ENCODE measurements at places on chromosomes 5 and 9.

GRCh38 chr5:119171686-119172085, 100.8 kb downstream of the DMXL1 start:
- DNase-seq = no peak

- DNase-seq = no peak
These were observed 17.6 kb downstream of the HAPLN1 start for GRCh38 chr5:83703059-83703458.

DNA sequence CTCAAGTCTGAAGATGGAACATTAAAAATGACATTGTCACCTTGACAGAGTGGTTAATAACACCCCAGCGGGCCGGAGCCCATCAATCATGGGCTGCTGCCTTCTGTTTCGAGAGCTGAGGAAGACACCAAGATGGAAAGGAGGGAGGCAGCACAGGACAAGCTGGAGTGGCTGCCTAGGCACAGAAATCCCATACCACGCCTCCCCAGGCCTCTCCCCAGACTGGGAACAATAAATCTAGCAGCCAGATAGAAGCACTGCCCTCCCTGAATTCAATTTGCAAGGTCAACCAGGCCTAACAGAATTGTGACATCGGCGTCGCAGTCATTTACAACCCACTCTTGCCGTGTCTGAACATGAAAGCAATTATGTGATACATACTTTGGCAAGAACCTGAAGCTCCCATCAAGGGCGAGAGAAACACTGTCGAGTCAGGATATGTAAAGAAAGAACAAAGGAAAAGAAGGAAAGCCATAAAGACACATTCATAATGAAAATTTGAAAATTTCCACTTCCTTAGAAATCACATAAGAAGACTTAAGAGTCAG, 35.4 kb upstream of the ZNF354A start:
- no peak for DNase-seq

DNA sequence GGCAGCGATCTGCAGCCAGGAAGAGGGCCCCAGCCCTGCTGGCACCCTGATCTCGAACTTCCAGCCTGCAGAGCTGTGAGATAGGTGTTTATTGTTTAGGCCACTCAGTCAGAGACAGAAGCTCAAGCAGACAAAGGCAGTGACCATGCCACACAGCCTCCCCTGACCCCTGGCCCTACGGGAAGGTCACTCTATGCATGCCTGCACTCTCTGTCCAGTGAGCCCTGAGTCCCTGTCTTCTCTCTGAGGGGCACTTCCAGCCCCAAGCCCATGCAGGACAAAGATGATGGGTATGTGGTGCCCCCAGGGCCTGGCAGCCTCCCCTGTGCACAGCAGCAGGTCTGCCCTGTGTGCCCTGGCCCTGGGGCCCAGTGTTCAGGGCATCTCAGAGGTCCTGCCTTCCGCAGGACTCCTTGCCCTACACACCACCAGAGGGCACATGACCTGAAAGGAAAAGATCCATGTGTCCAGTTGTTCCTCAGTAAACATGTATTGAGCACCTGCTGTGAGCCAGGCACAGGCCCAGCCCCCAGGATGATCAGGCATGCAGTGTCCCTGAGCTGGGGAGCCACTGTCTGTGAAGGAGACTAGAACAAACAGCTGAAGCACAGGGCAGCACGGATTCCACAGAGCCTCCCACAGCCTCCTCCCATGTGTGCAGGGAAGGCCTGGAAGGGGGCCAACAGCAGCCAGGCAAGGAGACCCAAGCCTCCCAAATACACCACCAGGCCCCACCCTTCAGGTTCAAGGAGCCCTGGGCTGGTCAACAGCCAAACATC, 109.3 kb downstream of the ATPSCKMT start:
- no peak for DNase-seq

DNA sequence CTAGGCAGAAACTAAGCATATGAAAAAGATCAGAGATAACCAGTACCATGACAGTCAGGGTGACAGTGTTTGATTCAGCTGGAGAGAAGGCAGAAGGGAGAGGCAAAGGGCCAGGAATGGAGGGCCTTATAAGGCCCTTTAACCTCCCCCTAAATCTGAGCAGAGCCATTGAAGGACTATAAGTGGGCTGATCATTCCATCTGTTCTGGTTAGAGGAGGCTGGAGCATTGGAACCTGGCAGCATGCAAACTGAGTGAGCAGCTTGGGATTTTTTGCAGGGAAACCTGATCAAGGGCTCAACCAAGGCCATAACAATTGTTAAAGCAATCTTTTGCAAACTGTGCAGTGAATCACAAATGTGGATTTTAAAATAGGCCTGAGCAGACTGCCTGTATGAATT, 174.5 kb upstream of the DAP start:
- DNase-seq = no peak

- no peak for DNase-seq
These were observed 12.6 kb downstream of the MGAT1 start for GRCh38 chr5:180790020-180790419.

DNA sequence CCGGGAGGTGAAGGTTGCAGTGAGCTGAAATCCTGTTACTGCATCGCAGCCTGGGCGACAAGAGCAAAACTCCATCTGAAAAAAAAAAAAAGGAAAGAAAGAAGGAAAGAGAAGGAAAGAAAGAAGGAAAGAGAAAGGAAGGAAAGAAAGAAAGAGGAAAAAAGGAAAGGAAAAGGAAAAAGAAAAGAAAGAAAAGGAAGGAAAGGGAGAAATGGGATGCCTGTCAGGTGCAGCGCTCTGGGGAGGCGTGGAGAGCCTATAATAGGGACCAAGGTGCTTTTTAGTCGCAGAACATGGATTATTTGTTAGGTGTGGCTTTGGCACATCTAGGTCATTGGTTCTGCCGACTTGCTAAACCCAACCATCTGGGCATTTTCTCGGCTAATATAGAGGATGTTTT, 17.9 kb downstream of the EXOSC2 start:
- DNase-seq = no peak

DNA sequence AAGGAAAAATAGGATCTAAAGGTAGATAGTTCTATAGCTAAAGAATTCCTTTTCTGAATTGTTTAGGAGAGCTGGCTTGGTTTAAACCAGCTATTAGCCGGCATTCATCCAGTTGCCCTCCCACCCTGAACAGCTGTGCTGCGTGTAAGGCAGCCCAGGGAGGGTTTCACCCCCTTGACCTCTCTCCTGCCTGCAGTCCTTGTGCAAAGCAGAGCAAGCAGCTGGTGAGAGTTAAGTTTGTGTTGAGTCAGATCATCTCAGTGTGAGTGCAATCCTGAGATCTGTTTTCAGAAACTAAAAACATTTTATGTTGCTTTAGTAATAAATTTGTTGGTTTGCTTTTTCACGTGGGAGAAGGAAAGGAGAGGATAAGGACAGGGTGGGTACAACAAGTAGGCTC, 13.0 kb downstream of the SLC25A25 start:
- DNase-seq = peak; percentile 53

- no peak for DNase-seq
These were observed 682 bp downstream of the MAN1B1 start for GRCh38 chr9:137087409-137087925.

DNA sequence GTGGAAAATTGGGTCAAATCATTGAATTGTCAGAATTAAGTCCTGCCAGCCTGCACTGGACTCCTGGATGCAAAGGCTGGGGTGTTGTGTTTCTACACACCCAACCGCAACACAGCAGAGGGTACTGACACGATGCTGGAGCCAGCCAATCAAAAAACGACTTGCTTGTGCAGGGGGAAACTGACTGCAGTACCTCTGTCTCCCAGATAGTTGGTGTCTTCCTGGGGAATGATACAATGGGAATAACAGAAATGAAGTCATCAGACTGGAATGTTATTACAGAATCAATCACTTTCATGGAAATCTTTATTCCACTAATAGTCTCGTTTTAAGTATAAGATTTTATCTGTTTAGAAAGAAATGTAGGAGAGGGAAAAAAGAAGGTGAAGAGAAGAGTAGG, 330.3 kb downstream of the MLLT3 start:
- no peak for DNase-seq

- no peak for DNase-seq
These were observed 209.5 kb downstream of the ARHGAP26 start for GRCh38 chr5:142979636-142980035.

GRCh38 chr9:105328296-105328695, 83.8 kb downstream of the SLC44A1 start:
- DNase-seq = no peak

- DNase-seq = no peak
These were observed 343.1 kb downstream of the BRINP1 start for GRCh38 chr9:119026120-119026519.

DNA sequence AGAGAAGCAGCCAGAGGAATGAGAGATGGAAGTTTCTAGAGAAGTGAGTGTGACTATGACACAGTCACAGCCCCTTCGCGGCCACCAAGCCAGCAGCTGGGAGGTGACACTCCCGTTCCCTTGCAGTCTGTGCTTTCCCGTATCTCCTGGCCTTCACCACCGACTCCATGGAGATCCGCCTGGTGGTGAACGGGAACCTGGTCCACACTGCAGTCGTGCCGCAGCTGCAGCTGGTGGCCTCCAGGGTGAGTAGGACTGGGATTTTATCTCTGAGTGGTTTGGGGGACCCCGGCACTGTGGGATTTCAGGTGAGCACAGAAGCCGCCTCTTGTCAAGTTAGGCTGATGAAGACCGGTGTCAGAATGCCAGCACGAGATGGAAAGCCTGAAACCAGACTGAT, 12.1 kb upstream of the SLC2A8 start:
- DNase-seq = no peak

DNA sequence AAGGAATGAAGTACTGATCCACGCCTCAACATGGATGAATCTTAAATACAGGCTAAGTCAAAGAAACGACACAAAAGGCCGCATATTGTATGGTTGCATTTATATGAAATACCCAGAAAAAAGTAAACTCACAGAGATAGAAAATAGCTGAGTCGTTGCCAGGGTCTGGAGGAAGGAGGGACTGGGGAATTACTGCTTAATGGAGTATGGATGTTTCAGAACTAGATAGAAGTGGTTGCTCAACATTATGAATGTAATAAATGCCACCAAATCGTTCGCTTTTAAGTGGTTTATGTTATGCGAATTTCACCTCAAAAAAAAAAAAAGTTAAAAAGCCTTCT, 784 bp upstream of the MSANTD3 start:
- DNase-seq = no peak

DNA sequence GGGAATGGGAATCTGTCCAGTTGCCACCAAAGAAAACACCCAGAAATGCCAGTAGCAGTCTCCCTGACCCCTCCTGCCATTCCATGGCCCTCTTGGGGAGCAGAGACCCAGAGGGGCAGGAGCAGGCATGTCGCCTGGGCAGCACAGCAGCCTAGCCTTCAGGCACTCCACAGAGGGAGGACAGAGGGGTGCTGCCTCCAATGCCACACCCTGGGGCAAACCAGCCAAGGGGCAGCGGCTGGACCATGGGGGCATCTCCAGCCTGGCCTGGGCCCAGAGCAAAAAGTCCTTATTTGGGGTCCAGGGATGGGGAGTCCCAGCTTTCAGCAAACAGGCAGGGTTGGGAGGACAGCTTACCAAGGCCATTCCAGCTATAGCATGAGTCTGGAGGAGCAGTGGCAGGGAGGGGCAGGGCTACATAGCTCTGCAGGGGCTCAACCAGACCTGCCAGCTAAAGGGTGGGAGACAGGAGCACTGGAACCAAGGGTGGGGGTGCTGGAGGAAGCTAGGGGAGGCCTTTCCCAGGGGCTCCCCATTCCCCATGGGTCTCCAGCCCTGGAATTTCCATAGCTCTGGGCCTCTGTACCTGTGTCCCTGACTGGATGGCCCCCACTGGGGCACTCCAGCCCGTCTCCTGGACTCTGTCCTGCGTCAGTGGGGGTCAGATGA, 6.7 kb downstream of the BRD3 start:
- DNase-seq = no peak

DNA sequence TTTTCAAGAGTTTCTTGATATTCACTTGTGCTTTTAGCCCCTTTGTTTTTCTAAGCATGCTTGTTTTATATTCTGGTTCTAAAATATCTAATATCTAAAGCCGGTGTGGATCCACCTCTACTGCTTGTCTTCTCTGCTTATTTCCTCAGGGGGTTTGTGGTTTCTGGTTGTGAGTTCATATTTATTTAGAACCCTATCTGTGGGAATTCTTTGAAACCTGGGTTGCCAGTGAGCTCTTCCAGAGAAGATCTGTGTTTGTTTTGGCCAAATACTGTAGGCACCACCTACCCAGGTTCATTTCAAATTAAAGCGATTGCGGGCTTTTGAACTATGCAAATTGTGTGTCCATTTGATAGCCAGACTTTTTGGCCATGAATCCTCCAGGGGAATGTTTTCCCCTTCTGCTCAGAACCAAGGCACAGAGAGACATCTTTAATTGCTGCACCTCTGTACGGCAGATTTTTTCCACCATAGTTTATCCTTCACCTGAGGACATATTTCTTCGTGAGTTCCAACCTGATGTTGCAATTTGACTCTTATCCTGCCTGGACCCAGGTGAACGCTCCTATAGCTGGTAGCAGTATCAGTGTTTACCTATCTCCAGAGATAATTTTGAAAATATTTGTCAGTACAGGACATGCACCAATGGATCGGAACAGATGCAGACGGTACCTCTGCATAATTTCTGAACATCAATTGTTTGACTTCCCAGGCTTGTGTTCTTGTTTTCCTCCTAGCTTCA, 2.4 kb upstream of the ZBTB43 start:
- no peak for DNase-seq

DNA sequence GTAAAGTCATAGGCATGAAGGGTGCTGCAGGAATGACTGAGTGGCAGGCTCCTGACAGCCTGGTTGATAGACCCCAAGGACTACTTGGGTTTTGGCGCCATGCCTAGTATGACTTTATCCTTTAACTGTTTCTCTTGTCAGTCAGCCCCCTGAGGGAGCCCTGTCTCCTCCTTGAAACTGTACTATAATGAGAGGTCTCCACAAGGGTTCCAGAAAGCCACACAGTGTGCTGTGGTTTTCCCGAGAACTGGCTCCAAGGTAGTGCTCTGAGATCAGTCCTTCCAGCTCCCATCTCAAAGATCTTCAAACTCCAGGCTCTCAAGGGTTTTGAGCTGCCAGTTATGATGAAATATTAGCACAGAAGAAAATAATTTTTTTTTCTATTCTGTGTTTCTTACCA, 26.7 kb upstream of the TNC start:
- DNase-seq = no peak

- DNase-seq = no peak
These were observed 24.4 kb downstream of the LMNB1 start for GRCh38 chr5:126801174-126801991.

GRCh38 chr5:173704615-173705511, 88.4 kb upstream of the BOD1 start:
- no peak for DNase-seq

DNA sequence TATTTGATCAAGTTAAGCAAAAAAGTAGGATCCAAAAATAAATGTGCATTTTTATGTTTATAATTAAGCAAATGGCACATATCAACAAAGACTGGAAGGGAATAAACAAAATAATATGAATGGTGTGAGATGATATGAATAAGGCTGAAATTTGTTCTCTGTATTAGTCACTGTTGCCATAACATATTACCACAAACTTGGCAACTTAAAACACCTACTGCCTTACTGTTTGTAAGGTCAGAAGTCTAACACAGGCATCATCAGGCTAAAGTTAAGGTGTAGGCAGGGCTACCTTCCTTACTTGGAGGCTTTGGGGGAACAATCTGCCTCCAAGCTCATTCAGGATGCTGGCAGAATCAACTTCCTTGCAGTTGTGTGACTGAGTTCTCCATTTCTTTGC, 19.3 kb downstream of the PGGT1B start:
- no peak for DNase-seq
